ENCODE measurements at places on chromosomes 4 and X. TPM values are rescaled to one million over a fixed set of nuclear protein-coding genes. Genes with fewer than 3 reads are reported as not detected.

KLB gene
- not detected for total RNA-seq

FAM53A gene
- total RNA-seq, result 5.1 TPM

CLDN34 gene
- total RNA-seq, result not detected

THOC2 gene
- total RNA-seq, result 103 TPM

SPANXD gene
- total RNA-seq, result not detected

TSC22D3 gene
- total RNA-seq, result 326 TPM

POU4F2 gene
- not detected for total RNA-seq

ART3 gene
- total RNA-seq, result not detected

PHKA2 gene
- total RNA-seq, result 28.3 TPM

MAGEA4 gene
- total RNA-seq, result not detected

OTC gene
- not detected for total RNA-seq

EFHC2 gene
- not detected for total RNA-seq

CNGA1 gene
- 0.28 TPM for total RNA-seq

SH3TC1 gene
- total RNA-seq, result 63.2 TPM

ADH7 gene
- not detected for total RNA-seq

STBD1 gene
- total RNA-seq, result 7.7 TPM

MAGEB17 gene
- total RNA-seq, result not detected

NEIL3 gene
- not detected for total RNA-seq

GPRIN3 gene
- total RNA-seq, result 9.0 TPM

HS3ST1 gene
- 1.1 TPM for total RNA-seq

RAI2 gene
- total RNA-seq, result 15.9 TPM

STATH gene
- total RNA-seq, result not detected

MAPK10 gene
- total RNA-seq, result 28.8 TPM

GATA1 gene
- 1.4 TPM for total RNA-seq

All from thoracic aorta (tissue), 2 donors.